Islet precursor cell (in vitro differentiated cells): ENCODE measurements at places on chromosomes 2 and 18.

DNA sequence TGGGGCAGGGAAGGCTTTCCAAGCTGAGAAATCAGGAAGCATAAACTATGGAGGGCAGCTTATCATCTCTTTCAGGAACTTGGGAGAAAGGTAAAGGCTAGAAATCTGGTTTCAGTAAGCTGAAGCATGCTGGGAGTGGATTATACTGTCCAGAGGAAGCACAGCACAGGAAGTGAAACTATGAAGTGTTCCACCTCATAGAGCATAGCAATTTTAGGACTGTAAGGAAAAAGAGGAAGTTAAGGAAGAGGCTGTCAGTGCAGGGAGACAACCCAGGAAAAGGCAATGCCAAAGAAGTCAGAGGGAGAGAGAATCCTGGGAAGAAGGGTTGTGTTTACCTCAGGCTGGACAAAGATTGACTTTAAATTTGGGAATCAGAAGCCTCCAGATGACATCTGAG, 51.9 kb downstream of the EFEMP1 start:
- no peak for DNase-seq

- no peak for DNase-seq
Observed at GRCh38 chr2:124323321-124323720, 298.2 kb downstream of the CNTNAP5 start.

- no peak for DNase-seq
Observed at GRCh38 chr2:160555420-160556071, 61.9 kb upstream of the RBMS1 start.

DNA sequence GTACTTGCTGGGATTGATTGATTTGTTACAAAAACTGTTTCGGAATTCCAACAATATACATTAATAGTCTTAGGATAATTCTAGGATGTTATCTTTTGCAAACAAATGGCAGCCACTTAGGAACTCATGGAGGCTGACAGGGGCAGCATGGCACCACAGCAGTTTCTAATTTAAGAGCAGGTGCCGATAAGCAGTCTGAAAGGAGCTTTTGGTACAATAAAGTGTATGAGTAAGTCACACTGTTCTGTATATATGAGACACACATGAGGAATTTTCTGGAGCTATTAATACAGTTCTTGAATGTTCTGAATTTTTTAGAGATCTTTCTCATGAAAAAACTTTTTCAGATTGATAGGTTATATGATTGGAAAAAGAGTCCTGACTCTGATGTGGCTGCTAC, 52.2 kb downstream of the EIF5B start:
- no peak for DNase-seq
